ENCODE measurements at places on chromosomes 7 and 10.
A peak's percentile ranks its signal among the peaks of the same experiment; 100 is the strongest.

- no peak for DNase-seq
These were observed 85.1 kb downstream of the MGMT start for GRCh38 chr10:129552119-129552518.

DNA sequence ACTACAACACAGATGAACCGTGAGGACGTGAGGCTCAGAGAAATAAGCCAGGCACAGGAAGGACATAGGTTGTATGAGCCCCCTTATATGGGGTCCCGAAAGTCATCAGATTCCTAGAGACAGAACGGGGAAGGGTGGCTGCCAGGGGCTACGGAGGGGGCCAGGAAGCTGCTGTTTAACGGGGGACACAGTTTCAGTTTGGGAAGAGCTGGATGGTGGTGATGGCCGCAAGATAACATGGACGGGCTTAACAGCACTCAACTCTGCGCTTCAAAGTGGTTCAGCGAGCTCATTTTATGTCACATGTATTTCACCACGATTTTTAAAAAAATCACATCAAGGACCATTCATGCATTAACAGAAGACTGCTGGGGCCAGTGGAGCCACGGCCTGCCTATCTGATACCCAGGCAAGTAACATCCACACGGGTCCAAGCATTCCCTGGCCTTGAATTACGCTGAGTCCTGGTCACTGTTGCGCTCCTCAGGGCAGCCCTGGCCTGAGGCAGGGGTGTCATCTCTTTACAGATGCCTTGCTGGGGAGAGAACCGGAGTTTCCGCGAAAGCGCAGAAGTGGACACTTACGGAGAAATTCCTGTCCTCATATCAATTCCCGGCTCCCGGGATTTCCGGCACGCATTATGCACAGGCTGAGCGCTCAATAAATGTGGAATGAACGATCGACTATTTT, 1.5 kb downstream of the CARD11 start:
- no peak for DNase-seq

DNA sequence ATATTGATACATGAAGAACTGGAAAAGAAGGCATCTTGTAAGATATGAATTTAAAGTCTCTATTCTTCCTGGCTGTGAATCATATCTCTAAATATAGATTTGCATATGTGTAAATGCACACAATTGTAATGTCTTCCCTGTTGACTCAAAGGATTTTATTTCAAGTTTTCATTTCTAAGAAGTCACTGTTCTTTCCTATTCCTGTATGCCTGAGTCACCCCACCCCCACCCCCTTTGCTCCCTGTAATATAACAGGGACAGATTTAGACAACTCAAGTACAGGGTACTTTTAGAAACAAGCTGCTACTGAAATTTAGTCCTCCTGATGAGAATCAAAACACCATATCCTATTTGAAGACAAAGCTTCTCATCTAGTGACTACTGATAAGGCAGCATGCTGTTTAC, 43.0 kb upstream of the HECTD2 start:
- DNase-seq, result no peak

GRCh38 chr10:97102441-97102840, 83.3 kb downstream of the SLIT1 start:
- DNase-seq, result no peak

GRCh38 chr10:35347121-35347562, 10.8 kb downstream of the CCNY start:
- DNase-seq, result no peak

DNA sequence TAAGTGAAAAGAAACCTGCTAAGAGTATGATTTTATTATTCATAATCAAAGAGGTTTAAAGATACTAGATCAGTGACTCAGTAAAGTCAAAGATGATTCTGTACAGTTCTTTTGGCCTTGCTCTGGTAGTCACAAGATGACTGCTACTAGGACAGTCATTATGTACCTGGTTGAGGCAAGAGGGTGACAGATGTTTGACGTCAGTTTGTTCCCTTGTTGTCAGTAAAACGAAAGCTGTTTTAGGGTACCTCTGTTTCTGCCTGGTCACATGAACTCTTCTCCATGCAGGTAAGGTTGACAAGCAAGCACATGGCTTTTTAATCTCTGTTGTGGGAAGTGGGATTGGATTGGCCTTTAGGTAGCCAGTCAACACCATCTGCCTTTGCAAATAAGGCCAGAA, 308.0 kb downstream of the EXOC4 start:
- no peak for DNase-seq

- no peak for DNase-seq
These were observed 135.5 kb upstream of the GLI3 start for GRCh38 chr7:42372479-42372878.

DNA sequence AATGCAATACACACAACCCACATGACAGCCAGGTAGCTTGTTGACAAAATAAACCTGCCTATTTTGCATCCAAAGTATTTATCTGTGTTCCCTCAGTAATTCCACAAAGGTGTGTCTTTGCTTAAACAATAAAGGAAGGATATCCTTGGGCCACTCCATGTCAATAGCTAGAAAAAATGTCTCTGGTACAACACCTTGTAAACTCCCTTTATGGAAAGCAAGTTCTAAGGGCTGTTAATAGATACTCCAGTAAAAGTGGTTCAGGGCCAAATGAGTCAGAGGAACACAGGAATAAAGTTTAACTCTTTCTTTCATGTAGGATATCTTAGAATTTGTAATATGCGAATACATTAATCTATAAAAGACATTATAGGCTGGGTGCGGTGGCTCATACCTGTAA, 96.9 kb upstream of the LRRTM3 start:
- no peak for DNase-seq

DNA sequence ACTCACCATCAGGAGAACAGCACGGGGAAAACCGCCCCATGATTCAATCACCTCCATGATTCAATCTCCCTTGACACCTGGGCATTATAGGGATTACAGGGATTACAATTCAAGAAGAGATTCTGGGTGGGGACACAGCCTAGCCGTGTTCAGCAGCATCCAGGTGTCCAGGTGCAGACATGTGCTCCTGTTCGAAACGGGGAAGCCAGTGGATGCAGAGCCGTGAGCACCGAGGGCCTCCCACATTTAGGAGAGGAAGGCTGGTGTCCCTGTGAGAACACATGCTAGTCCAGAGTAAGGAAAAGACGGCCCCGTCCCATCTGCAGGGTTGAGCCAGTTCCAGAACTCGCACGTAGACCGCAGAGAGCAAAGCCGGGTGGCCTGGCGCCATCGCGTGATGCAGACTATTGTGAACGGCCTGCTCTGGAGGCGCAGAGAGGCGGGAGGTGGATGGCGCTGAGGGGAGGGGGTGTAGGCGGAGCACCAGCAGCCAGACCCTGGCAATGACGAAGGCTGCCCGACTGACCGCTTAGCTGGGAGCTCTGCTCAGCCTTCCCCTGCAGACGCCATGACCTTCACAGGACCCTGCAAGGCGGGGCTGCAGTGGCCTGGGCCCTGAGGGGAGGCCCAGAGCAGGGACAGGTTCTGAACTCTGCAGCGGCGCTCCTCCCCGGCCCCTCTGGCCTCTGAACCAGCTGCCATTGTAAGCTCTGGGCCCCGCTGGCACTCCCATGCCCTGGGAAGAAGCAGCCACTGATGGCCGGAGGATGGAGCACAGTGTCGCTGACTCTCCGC, 141.6 kb upstream of the TCERG1L start:
- no peak for DNase-seq

GRCh38 chr10:46020344-46020657, 10.1 kb downstream of the NCOA4 start:
- no peak for DNase-seq

- DNase-seq, result no peak
These were observed 161.6 kb downstream of the CAMK1D start for GRCh38 chr10:12510984-12511383.

DNA sequence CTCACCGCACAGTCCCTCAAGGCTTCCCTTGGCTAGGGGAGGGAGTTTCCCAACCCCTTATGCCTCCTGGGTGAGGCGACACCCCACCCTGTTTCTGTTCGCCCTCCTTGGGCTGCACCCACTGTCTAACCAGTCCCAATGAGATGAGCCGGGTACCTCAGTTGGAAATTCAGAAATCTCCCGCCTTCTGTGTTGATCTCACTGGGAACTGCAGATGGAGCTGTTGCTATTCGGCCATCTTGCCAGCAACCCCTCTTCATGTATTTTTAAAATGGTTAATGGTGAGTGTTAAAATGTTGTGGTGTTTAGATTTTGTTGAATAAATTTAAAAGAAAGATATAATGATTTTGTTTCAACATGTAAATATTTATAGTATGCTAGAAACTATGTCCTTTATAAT, 22.0 kb downstream of the UMAD1 start:
- DNase-seq, result peak; percentile 20

GRCh38 chr10:103637927-103638557, 144.5 kb downstream of the NEURL1 start:
- no peak for DNase-seq

- no peak for DNase-seq
These were observed 128.7 kb downstream of the COBL start for GRCh38 chr7:51187941-51188340.

DNA sequence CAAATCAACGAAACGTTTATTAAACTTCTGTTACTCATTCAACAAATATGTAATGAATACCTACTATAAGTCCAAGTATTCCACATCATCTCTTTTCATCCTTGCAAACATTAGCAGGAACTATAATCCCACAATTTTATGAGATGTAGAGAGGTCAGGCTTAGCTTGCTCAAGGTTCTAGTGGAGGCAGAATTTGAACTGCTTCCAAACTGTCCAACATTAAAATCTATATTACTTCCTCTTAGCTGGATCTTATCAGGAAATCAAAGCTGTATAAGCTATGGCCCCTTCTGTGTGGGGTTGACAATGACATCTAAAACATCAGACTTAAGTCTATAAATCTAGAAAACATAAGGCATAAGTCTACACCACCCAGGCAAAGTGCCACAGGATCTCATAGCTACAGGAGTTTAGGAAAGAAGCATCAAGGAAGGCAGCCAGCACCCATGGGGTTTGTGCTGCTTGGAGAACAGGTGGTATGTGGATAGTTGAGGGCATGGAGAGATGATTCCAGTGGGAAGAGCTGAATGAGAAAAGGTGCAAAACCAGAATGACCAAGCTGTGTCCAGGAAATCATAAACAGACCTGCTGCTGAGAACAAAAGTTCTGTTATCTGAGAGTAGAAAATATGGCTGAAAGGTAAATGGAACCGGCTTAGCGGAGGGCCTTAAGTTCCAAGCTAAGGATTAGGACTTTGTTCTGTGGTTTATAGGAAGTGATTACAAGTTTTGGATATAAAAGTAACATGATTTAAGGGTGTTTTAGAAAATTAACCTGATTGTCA, 34.5 kb downstream of the PAPSS2 start:
- DNase-seq, result no peak

- DNase-seq, result peak; percentile 48
These were observed 560.1 kb upstream of the LRRTM3 start for GRCh38 chr10:66365686-66366085.

DNA sequence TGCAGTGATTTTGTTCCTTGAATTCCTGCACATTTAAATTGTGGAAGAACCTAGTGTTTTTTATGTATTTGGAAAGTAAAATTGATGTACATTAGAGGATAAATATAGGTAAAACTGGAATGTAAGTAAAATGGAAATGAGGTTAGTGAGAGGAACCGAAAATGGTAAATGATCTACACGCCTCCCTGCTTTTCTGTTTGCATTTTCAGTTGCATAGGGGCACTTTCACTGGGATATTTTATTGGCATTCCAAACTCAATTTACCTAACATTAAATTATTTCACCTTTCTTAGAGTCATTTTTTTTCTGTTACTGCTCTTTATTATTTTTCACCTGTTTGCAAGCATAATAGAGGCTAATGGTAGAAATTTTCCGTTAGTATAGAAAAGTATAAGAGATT, 8.0 kb downstream of the CDK13 start:
- no peak for DNase-seq

GRCh38 chr10:819816-820215, 111.7 kb downstream of the LARP4B start:
- DNase-seq, result no peak

- no peak for DNase-seq
These were observed 1.3 kb downstream of the ARHGAP22 start for GRCh38 chr10:48603421-48604038.

DNA sequence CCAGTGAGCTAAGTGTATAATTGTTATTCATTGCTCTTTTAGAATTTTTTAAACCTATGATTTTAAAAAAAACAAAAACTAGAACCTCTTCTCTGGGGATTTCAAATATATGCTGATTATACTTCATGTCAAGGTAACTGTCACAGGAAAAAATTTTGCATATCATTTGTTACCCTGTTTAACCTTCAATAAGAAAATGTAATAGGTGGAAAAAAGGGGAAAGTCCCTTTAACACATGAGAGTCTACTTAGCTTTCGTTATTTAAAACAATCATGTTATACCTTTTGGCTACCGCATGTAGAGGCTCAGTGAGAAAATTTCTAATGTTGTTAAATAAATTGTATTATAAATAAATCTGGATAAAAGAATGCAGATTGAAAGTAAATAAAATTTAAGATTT, 190.1 kb upstream of the AKR1E2 start:
- no peak for DNase-seq

GRCh38 chr10:97081621-97082235, 104.0 kb downstream of the SLIT1 start:
- DNase-seq, result peak; percentile 73

GRCh38 chr7:149245244-149245643, 5.8 kb downstream of the ZNF212 start:
- no peak for DNase-seq

DNA sequence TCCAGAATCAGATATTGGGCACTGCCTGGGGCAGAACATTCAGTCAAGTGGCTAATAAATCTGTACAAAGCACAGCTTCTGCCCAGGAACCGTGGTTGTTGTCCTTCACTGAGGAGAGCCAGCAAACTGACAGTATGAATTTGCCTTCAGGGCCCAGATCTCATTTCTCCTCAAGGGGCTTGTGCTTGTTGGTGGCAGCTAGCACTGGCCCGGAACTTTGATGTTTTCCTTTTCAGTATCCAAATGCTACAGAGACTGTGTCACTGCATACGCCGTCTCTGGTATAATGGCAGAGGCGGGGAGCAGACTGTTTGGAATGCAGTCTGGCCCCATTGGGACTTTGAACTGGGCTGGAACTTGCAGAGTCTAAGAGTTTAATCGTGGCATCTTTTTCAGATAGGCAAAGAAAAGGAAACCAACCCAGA, 30.4 kb upstream of the ADD3 start:
- no peak for DNase-seq

- DNase-seq, result peak; percentile 14
These were observed 230.8 kb upstream of the LRRTM3 start for GRCh38 chr10:66695046-66695445.

DNA sequence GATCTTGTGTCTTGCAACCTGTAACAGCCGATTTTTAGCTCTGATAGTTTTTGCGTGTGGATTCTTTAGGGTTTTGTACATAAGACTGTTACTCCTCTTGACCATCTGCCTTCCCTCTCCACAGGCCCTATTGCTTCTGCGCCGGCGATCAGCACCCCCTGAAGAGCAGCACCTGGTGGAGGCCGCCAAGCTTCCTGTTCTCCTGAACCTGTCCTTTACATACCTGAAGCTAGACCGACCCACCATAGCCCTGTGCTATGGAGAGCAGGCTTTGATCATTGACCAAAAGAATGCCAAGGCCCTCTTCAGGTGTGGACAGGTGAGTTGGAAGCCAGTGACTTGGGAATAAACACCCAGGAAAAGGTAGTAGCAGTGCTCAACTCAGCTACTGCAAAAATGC, 12.6 kb downstream of the FKBP6 start:
- no peak for DNase-seq

Data from MCF 10A (cell line).